Lower leg skin (tissue), 4 donors: ENCODE measurements at places on chromosomes 7 and 10. TPM values are rescaled to one million over a fixed set of nuclear protein-coding genes. Genes with fewer than 3 reads are reported as not detected.
A peak's percentile ranks its signal among the peaks of the same experiment; 100 is the strongest.

Gene CDH23
- 2.1 TPM for total RNA-seq

- DNase-seq, result no peak
These were observed at the start of gene SLC13A1 for GRCh38 chr7:123199883-123200282. Gene SLC13A1, minus strand, starts transcription at chr7:123199969. Its CDS starts 23 bp downstream, at chr7:123199946.

GRCh38 chr10:61662794-61663259 is at the start of gene CABCOCO1:
Gene CABCOCO1, plus strand, starts transcription at chr10:61662929. Its CDS starts 44 bp downstream, at chr10:61662973.
- DNase-seq, result no peak

GRCh38 chr10:13659887-13660550 is 73.3 kb downstream of the PRPF18 start:
- DNase-seq, result peak; percentile 51

GRCh38 chr10:71268758-71269157 is 50.3 kb upstream of the SLC29A3 start:
- no peak for DNase-seq

DNA sequence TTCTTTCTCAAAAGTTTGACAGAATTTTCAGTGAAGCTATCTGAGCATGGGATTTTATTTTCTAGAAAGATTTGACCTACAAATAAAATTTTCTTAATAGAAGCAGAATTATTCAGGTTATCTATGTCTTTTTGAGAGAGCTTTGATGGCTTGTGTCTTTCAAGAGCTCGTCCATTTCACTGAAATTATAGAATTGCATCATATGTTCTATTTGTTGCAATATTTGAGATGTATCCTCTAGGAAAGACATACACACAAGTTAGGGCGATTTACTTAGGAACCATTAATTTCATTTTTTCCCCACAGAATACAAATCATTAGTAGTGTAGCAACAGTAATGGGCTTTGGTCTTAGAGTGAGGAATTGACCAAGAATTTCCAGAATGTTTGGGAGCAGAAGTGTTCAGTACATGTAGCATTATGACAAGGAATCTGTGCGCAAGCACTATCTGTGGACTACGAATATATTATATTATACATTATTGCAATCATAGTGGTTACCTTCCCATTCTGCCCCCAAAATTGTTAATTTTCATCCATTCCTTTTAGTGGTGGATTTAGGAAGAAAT is 12.8 kb upstream of the COL17A1 start:
- DNase-seq, result no peak

- no peak for DNase-seq
These were observed 222.9 kb downstream of the TCERG1L start for GRCh38 chr10:131088619-131089018.

Gene DLG5
- 101 TPM for total RNA-seq

- DNase-seq, result no peak
These were observed 158.3 kb upstream of the KCND2 start for GRCh38 chr7:120114626-120115025.
